ENCODE measurements at places on chromosomes 13 and 19.

DNA sequence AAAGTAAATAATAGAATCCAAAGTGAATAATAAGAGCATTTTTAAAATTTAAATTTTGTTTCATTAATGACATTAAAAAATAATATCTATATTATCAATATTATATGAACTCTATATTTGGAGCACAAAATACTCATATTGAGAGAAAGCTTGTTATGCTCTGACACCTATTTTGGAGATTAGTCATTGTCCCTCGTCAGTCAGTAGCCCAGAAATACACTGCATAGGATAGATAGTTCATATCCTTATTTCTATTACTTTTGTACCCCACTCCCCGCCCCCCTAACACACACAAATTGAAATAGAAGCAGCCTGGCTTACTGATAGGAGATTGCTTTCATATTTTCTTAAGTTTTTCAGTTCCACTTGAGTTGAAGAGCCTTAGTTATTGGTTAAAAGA is 652.8 kb downstream of the PCDH9 start:
- DNase-seq = no peak

- no peak for DNase-seq
These were observed 52.8 kb downstream of the GADD45B start for GRCh38 chr19:2528675-2529101.

GRCh38 chr19:17091758-17092333 is 16.3 kb downstream of the MYO9B start:
- DNase-seq = no peak

DNA sequence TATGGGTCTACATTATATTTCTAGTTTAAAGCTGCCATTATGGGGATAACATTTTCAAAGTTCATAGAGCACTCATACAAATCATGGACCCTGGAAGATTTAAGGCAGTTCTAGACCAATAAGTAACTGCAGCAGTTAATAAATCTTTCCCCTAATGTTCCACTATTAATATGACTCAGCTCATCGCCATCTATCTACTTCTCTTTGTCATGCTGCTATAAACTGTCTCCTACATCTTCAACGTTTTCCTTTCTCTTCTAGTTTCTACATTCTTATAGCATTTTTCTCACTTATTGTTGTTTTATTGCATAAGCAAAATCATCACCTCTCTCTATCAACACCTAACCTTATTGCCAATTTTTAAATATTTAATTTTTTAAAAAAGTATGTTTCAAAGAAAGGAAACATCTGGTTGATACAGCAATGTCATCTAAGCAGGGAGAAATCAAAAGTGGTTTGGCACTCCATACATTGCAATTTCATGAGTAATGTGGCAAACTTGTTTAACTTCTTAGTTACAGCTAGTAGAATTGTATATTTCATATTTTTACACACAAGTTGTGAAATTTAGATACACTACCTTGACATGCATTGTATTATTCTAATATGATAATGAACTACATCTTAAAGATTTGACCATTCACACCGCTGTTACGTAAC is 1500.4 kb upstream of the MIR17HG start:
- DNase-seq = no peak

GRCh38 chr19:35665604-35666003 is 713 bp upstream of the UPK1A start:
- no peak for DNase-seq

- no peak for DNase-seq
These were observed 99.0 kb downstream of the ERCC5 start for GRCh38 chr13:102944821-102945220.

- DNase-seq = no peak
These were observed 90.4 kb downstream of the COL4A1 start for GRCh38 chr13:110216398-110217041.

- no peak for DNase-seq
These were observed 74.5 kb downstream of the PCCA start for GRCh38 chr13:100163375-100163774.

DNA sequence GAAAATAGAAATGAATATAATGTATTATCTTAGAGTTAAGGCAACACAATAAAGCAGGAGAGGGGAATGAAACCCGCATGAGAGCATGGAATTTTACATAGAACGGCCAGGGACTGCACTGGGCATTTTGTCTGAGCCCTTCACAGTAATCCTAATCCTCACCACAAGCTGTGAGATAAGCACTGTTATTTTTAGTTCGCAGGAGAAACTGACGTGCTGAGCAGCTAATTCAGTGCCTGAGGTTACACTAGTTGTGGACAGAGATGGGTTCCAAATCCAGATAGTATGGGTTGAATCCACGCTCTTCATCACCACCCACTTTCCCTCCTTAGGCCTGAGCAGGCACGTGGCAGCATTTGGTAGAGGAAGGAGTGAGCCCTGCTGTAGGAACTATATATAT is 24.8 kb upstream of the ZNF527 start:
- DNase-seq = no peak

GRCh38 chr19:458091-459042 is 2.5 kb downstream of the SHC2 start:
- DNase-seq = no peak

DNA sequence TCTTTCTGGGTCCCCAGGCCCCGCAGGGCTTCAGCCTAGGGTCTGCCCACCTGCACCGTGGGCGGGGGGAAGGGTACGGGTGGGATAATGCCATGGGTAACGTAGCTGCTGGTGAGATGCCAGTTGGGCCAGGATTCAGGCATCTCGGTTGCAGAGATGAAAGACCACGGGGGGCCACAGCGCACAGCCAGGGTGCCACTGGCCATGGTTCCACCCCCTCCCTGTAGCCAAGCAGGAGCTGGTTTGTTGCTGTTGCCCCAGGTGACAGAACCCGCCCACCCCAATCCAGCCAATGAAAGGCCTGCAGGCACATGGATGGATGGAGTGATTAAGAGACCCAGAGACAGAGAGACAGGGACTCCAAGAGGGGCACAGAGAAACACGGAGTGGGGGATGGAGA is 1.0 kb upstream of the CGB7 start:
- no peak for DNase-seq

GRCh38 chr13:46655377-46656180 is 102.6 kb downstream of the LRCH1 start:
- no peak for DNase-seq

DNA sequence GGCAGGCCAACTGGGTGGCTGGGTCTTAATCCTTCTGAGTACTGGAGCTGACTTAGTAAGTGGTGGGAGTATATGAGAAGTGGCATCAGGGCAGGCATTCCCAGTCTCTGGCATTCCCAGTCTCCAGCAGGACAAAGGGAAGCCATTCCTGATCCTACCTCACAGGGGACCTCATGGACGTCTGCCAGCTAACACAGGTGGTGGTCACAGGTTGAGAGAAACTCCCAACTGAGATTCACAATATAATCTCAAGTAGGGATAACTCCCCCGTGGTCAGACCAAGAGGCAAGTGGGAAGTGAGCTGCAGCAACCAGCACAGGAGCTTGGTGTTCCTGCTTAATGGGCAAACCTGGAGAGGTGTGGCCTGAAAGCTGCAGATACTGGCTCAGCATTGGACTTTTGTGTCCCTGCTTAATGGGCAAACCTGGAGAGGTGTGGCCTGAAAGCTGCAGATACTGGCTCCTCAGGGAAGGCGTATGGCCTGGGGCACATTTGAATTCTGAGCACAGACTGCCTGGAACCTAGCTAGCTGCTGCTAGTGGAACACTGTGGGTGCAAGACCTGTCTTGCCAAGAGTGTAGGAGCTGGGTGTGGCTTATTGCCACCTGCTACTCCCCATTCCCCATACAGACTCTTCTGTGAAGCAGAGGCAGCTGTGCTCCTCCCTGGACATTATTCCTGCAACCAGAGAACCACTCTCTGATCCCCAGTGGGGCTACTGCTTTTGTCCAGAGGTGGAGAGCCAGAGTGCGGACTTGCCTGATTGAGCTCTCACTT is 25.9 kb upstream of the OR10H2 start:
- DNase-seq = no peak

- no peak for DNase-seq
These were observed 171.4 kb upstream of the TSHZ3 start for GRCh38 chr19:31520633-31521032.

GRCh38 chr19:36719687-36720556 is 32.5 kb downstream of the ZNF567 start:
- no peak for DNase-seq

GRCh38 chr19:45822716-45823115 is 7.6 kb upstream of the RSPH6A start:
- DNase-seq = no peak

GRCh38 chr13:99756281-99756680 is 215.3 kb downstream of the ZIC5 start:
- no peak for DNase-seq

- no peak for DNase-seq
These were observed 1.2 kb downstream of the LONP1 start for GRCh38 chr19:5718579-5719273.

DNA sequence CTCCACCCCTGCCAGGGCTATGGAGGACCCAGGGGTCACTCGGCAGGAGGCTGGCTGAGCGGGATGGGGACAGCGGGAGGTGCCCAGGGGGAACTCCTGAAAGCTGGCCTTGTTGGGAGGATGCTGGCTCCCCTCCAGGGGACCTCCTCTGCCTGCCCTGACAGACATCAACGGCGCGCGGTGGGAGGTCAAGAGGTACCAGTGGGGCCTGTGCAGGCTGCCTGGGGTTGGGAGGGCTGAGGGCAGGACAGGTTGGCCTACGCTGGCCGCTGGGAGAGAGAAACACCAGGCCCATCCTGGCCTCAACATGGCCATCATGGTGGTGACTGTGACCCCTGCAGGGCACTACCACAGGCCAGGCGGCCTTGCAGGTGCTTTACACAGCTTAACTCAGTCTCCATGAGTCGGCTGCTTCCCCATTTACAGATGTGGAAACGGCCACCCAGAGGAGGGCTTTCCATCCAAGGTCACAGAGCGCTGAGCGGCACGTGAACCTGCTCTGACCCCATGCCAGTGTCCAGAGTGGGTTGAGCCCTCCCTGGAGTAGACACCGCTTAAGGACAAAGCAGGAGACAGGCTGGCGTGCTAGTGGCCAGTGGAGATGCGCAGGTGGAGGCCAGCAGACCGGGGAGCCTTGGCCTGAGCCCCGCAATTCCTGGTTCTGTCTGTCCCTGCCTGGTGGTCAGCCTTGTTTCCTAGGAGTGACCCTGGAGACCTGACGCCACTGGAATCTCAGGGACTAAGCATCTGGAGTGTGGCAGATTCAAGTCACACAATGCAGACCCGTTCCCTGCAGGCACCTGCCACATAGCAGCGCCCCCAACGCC is 27.6 kb downstream of the CEBPG start:
- DNase-seq = no peak

DNA sequence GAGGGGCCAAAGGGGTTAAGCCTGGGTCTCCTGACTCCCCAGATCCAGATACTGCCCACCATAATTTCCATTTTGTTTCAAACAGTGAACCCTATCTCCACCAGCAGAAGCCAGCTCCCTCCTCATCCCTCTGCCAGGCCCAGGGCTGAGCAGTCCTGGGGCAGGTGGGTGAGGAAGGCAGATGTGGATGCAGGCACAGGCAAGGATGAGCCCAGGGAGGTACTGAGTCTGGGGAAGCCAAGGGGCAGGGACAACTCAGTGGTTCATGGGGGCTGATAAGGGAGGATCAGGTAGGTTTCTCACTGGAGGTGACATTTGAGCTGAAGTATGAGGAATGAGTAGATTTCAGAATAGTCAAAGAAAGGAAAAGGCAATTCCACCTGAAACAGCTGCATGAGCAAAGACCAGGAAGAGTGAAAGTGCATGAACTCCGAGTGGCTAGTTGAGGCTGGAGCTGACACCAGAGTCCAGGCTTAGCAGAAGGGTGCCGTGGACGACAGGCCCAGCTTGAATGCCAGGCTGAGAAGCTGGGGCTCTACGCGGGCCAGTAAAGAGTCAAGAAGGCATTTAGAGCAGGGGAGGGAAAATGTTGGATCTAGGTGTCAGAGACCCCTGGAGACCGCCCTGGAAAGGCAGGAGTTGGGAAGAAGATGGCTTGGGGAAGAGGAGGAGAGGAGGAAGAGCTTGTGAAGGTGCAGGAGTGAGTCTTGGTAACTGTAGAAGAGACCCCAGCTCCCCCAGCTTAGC is 10.3 kb downstream of the CIC start:
- no peak for DNase-seq

GRCh38 chr13:23699271-23699670 is 129.1 kb downstream of the TNFRSF19 start:
- DNase-seq = no peak

GRCh38 chr19:5864725-5865486 is 5.4 kb downstream of the FUT5 start:
- no peak for DNase-seq

DNA sequence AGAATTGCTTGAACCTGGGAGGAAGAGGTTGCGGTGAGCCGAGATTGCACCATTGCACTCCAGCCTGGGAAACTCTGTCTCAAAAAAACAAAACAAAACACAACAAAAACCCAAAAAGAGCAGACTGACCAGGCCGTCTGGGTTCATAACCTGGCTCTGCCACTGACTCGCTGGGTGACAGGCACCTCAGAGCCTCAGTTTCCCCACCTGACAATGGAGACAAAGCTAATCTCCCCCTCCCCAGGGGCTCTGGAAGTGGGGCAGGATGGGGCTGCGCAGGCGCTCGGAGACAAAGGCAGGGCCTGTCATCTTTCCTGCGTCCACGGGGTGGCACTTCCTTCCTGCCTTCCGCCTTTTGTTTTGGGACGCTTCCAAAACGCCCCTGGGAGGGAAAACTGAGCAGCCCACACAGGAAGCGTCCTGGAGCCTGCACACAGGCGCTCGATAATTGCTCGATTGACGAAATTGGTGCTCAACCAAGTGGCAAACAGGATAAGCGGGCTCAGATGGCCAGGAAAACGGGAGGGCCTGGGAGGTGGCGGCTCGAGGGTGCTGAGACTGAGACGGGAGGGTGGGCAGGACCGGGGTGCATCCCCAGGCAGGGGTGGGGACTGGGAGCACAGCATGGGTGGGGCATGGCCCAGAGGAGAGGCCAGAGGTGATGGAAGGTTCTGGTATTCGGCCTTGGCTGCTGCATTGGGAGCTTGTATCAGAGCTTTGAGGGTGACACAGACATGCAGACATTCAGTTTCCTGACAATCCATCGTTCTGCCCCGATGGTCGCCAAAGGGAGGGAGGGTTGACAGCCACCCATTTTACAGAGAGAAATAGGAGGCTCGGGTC is 17.8 kb downstream of the SPC24 start:
- DNase-seq = peak; percentile 40

DNA sequence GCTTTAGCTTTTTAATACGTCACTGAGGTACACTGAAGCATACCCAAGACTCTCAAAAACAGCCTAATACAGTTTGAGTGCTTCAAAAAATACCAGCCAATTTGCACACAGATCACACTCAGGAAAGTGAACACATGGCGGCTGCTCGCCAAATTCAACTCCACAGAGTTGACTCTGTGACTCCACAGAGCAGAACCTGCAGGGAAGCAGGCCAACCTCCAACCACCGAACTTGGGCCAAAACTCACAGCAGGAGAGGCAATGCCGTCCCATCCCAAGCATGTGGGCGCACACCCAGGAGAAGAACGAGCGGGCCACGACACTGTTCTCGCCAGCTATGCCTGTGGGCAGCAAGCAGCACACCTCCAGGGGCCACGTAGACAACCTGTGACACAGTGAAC is 21.1 kb downstream of the ELL start:
- DNase-seq = no peak

GRCh38 chr13:23289917-23290357 is 109.2 kb downstream of the SGCG start:
- no peak for DNase-seq

Data from nucleus accumbens (tissue), 56 donors.